ENCODE measurements at places on chromosomes 13 and 19. TPM values are rescaled to one million over a fixed set of nuclear protein-coding genes. Genes with fewer than 3 reads are reported as not detected.

Gene PABPC3
- 0.35 TPM for total RNA-seq

Gene ZNF844
- 9.7 TPM for total RNA-seq

Gene NLRP9
- total RNA-seq: not detected

Gene PLIN3
- 19.7 TPM for total RNA-seq

GRCh38 chr13:31049833-31050232 is 111.9 kb downstream of the HSPH1 start:
- no peak overlapping the region for H3K4me3 ChIP-seq
- peaks cover 16% of the 10 kb centered on the region for H3K4me1 ChIP-seq
- peaks cover 25% of the 10 kb centered on the region for H3K27me3 ChIP-seq
- H3K36me3 ChIP-seq: no peaks in the 10 kb centered on the region

GRCh38 chr13:48050550-48050949 is 13.0 kb downstream of the NUDT15 start:
- peaks cover 3% of the 10 kb centered on the region for H3K4me1 ChIP-seq
- H3K4me3 ChIP-seq: no peak overlapping the region
- peaks cover 14% of the 10 kb centered on the region for H3K36me3 ChIP-seq
- no peaks in the 10 kb centered on the region for H3K27me3 ChIP-seq
- no peak overlapping the region for H3K27ac ChIP-seq
